ENCODE measurements at places on chromosomes 1 and 21.

DNA sequence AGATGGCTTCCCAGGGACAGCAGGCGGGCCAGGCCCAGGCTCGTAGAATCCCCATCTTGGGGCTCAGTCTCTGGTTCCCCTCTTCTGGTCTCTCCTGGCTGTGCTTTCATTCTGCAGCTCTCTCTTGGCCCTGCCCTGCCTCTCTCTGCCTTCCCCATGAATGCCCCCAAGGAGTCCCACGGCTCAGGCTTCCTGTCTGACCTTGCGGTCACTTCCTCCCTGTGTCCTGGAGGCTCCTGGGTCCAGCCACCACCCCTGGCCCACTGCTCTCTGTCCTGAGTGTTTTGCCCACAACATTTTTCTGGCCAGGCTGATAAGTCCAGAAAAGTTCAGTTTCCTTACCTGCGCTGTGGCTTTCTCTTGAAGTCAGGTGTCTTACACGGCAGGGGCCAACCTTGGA, 29.1 kb downstream of the PIGP start:
- no peak for DNase-seq

DNA sequence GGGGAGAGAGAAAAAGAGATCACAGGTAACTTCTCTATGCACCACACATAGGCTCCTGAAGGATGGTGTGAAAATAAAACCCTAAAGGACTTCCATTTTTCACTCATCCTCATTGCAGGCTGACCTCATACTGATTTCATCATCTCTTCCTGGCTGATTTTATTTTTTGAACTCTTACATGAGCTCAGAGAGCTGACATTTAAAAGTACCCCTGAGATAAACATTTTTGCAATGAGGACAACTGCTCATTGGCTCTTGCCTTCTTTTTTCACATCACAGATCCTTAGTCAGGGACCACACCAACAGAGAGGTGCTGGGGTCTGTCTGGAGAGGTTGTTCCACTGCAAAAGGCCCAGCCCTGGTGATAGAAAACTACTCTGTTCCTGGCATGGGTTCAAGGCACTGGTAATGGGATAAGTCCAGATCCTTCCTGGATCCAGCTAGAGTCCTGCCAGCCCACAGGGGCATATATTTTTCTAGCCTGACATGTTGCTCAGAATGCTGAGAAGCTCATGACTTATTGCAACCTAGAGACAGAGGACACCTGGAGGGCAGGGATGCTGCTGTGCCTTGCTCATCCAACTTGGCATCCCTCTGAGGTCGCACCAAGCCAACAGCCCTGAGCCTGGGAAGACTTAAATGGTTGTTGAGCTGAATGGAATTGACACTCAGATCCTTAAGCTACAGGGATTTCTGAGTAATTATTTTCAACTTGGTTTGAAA, 360.0 kb downstream of the HHAT start:
- no peak for DNase-seq

DNA sequence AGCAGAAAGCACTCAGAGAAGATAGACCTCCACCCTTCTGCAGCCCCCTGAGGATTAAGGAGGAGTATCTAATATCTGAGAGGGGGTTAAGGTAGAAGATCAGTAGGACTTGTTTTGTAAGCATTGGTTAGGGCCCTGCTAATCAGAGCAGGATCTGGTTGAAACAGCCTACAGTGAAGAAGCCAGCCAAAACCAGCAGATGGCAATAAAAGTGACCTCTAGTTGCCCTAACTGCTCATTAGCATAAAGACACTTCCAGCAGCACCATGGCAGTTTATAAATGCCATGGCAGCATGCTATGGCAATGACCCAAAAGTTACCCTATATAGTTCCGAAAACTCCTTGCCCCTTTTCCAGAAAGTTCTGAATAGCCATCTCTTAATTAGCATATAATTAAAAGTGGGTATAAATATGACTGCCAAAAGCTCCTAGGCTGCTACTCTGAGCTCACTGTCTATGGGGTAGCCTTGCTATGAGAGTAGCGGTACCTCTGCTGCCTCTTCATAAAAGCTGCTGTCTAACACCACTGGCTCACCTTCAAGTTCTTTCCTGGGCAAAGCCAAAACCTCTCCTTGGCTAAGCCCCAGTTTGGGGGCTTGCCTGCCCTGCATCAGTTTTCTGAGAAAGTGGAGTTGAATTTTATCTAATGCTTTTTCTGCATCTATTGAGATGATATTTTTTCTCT, 254.2 kb downstream of the PAPPA2 start:
- no peak for DNase-seq

DNA sequence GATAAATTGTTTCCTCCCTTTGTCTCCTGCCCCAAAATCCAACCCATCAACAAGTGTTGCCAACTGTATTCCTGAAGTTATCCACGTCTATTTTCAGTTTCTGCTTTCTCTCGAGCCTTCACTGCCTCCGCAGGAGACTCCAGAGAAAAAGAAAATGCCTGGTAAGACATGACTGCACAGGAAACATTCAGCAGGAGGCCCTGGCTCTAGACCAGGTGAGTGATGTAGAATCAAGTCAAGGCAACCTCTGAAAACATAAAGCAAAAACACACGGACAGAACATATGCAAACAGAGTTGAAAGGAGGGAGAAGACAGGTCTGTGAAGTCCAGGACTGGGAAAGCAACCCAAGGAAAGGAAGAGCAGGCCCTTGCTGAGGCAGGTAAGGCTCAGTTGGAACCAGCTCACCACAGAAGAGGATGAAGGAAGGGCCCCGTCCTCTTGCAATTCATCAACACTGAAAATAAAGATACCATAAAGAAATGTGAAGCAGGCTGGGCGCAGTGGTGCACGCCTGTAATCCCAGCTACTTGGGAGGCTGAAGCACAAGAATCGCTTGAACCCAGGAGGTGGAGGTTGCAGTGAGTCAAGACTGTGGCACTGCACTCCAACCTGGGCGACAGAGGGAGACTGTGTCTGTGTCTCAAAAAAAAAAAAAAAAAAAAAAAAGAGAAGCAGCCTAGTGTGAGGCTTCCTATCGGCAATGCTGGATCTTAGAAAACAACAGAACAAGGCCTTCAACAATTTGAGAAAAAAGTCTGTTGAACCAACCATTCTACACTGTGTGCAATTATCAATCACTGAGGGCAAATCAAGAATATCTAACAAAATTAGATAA, 8.8 kb downstream of the NOL9 start:
- no peak for DNase-seq

DNA sequence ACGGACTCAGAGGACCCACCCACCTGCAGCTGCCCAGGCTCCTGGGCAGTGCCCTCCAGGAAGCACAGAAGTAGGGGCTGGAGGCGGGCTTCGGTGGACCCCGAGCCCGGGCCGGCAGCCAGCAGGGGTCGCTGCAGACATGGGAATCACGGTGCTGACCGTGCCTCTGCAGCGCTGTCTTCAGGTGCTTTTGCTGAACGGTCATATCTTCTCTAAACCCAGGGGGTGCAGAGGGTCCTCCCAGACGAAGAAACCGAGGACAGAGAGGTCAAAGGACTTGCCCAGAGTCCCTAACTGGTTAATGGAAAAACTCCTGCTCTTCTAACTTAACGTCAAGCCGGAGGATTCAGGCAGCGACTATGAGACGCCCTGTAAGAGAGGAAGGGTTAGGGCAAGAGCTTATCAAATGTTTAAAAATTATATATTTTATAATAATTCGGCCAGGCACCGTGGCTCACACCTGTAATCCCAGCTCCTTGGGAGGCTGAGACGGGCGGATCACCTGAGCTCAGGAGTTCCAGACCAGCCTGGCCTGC, 21.5 kb upstream of the LEFTY2 start:
- DNase-seq, result peak; percentile 50

- no peak for DNase-seq
Measured at GRCh38 chr1:20234788-20235535, 48.6 kb upstream of the PLA2G2C start.

- no peak for DNase-seq
Measured at GRCh38 chr1:83103341-83103740, 895.6 kb downstream of the TTLL7 start.

GRCh38 chr1:87170157-87170556, 158.5 kb upstream of the LMO4 start:
- DNase-seq, result no peak

DNA sequence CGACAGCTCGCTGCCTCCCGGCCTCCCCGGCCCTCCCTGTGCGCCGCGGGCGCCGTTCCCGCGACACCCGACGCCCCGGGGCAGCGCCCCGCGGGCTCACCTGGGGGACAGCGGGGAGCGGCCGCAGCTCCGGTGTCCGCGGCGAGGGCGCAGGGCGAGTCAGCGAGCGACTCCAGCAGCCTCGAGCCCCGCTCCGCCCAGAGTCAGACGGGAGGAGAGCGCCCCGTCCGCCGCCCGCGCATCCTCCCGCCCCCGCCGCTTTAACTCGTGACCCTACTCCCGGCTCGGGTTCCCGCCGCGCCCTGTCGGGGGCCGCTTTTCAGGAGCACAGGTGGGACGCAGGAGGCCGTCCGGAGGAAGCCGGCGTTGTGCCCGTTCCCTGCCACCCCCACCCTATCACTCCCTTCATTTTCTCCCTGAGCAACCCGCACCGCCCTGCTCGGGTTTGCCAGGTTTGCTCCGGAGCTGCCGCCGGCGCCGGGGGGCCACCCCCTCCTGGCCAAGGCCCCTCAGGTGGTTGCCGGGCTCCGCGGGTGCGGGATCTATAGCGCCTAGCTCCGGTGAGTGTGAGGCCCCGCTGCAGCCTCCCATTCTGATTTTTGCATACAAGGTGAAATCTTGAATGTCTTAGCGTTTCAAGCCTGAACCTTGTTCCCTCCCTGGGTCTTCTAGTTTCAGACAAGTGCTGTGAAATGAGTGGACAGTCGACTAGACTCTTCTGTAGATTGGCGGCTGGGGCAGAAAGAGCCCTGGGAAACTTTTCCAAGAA, at the start of gene MCOLN3:
Gene MCOLN3 (minus strand): TSS at position 205 of the 769 bp plus-strand sequence. CDS start 3,140 bp downstream, outside the sequence.
- DNase-seq, result no peak

- no peak for DNase-seq
Measured at GRCh38 chr1:168907786-168908348, 178.9 kb upstream of the DPT start.

DNA sequence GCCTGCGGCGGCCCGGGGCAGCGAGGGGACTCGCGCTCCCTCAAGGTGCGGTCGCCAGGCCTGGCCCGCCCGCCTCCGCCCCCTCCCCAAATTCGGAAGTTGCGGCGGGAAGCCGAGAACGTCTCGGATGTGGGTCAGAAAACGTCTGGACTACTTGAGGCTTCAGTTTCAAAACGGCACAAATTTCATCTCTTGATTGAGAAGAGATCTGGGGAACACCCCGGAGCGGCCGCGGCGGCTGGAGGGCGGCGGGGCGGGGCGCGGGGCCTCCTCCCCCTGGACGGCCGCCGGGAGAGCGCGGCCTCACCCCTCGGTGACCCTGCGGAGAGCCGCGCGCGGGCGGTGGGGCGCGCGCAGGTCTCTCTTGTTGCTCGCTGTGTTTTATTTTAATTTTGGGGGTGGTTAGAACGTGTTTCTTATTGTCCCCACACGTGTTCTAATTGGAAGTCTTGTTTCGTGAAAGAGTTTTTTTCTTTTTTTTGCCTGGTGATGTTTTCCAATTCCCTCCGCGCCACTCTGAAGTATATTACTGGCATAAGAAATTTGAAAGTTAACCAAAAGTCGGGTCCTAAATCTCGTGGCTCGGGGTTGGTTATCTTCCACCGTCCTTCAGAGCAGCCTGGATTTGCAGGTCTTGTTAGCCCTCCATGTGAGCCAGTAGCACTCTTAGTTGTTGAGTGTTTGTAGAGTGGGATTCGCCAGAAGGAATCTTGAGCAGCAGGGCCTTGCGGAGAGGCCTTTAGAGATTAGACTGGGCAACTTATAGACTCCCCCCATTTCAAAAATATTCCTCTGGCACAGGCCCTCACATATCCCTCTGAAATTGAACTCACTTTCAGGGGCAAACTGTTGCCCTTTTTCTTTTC, 749 bp downstream of the PCBP3 start:
- no peak for DNase-seq

- DNase-seq, result no peak
Measured at GRCh38 chr1:22712502-22713271, 2.0 kb downstream of the EPHB2 start.

DNA sequence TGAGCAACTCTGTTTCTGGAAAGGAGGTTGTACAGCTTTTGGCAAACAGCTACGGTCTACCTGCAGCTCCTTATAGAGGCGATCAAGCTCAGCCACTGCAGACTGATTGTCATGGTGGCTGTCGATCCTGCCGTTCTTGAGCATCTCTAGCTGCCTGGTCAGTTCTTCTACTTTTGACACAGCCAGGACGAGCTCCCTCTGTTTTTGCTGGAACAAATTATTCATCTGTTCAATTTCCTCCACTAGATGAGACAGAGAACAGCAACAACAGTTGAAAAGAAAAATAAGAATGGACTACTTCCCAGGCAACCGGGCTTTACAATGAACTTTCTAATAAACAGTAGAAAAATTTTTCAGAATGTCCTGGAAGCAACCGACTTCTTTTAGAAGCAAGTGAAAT, 42.5 kb downstream of the TP53BP2 start:
- DNase-seq, result no peak

DNA sequence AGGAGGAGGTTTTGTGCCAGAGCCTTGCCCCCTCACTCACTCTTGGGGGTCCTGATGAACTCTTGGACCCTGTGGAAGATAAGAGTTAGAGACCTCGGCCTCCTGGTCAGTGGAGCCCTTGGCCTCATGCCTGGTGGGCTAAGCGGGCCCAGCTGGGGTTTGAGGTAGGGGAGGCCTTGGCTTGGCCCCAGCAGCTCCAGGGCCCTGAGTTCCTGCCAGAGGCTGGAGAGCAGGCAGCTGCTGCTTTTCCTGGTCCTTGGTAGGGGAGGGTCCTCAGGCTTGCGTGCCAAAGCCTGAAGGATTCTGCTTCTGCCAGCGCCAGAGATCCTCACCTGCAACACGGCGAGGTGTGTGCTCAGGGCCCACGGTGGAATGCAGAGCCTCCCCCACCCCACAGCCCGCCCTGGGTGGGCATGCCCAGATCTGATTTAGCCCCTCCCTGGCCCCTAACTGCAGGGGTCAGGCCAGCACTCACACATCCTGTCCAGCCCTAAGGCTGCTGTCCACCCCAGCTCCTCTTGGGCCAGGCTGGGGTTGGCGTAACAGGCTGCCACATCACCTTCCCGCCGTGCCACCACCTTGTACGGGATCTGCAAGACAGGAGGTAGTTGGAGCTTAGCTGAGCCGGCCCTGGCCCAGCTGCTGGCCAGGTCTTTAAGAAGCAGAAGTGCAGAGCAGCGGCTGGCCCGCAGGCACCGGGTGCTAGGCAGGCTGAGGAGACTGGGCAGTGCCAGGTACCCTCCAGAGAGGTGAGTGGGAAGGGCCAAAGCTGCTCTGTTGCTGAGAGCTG, 4.7 kb downstream of the GALE start:
- DNase-seq, result no peak

- DNase-seq, result no peak
Measured at GRCh38 chr1:162905174-162906158, 44.5 kb upstream of the CCDC190 start.

Measured in effector CD4-positive, alpha-beta T cell (primary cell).